Activated CD8-positive, alpha-beta T cell treated with anti-CD3 and anti-CD28 coated beads for 36 hours (primary cell): ENCODE measurements at places on chromosomes 2 and 18. TPM values are rescaled to one million over a fixed set of nuclear protein-coding genes. Genes with fewer than 3 reads are reported as not detected.

The GKN2 gene
- not detected for total RNA-seq

The ASTL gene
- 1.8 TPM for total RNA-seq

The SERPINB4 gene
- total RNA-seq = not detected

The IL18R1 gene
- total RNA-seq = 15.0 TPM

GRCh38 chr2:7060631-7061449 is 143.6 kb downstream of the RNF144A start:
- DNase-seq = no peak

- DNase-seq = no peak
These were observed 284.7 kb upstream of the VWC2L start for GRCh38 chr2:214126135-214126534.

GRCh38 chr2:6423157-6423556 is 442.6 kb downstream of the CMPK2 start:
- DNase-seq = no peak

DNA sequence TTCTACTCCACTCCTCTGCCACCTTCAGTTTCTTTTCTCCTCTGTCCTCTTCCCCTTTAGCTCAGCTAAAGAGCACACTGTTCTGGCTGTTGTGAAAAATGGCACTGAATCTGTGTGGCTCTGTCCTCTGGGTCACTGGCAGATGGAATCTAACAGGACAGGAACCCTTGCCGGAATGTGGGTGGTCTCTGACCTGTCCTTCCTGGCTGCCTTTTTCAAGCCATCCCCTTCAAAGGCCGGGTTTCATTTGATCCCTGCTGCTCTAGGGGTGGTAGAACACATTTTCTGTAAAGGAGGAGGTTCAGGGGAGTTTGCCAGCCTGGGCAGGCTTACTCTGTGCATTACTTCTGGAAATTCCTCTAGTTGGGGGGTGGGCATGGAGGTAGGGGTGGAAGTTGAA is 29.9 kb downstream of the MTCL1 start:
- no peak for DNase-seq

GRCh38 chr2:12675352-12675795 is 41.4 kb upstream of the TRIB2 start:
- DNase-seq = no peak

DNA sequence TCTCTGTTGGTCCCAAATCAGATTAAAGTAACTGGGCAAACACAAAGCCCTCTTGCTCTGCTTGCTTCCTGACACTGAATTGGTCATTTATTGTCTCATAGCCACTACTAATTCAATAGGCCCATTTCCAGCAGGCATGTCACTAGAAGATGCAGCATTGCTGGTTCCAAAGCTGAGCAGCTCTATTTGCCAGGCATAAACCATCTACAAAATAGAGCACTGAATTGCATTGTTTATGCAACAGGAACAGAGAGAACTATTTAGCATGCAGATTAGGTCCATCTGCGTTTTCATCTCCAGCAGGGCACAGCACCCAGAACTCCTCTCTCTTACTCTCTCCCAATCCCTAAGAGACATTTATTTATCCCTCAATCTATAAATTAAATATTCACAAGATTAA is 227.6 kb downstream of the SUCLG1 start:
- no peak for DNase-seq

- DNase-seq = no peak
These were observed 27.5 kb upstream of the POLE4 start for GRCh38 chr2:74930811-74931486.

GRCh38 chr2:60852282-60852860 is 29.0 kb upstream of the REL start:
- no peak for DNase-seq

GRCh38 chr2:11385216-11385615 is 40.8 kb upstream of the ROCK2 start:
- no peak for DNase-seq
